ENCODE measurements at places on chromosomes 1 and 21. TPM values are rescaled to one million over a fixed set of nuclear protein-coding genes. Genes with fewer than 3 reads are reported as not detected.
A peak's percentile ranks its signal among the peaks of the same experiment; 100 is the strongest.

DNA sequence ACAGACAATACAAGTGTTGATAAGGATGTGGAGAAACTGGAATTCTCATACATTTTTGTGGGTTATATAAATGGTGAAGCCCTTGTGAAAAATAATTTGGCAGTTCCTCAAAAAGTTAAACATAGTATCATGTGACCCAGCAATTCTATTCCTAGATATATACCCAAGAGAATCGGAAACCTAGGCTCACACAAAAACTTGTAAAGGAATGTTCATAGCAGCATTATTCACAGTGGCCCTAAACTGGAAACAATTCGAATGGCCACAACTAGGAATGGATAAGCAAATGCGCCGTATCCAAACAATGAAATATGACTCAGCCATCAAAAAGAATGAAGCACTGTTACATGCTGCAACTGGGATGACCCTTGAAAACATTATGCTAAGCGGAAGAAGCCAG lies 3.9 kb upstream of the CD247 start:
- DNase-seq = no peak
- no peak overlapping the region for H3K4me3 ChIP-seq
- peaks cover 25% of the 10 kb centered on the region for H3K4me1 ChIP-seq
- H3K27ac ChIP-seq = no peak overlapping the region

DNA sequence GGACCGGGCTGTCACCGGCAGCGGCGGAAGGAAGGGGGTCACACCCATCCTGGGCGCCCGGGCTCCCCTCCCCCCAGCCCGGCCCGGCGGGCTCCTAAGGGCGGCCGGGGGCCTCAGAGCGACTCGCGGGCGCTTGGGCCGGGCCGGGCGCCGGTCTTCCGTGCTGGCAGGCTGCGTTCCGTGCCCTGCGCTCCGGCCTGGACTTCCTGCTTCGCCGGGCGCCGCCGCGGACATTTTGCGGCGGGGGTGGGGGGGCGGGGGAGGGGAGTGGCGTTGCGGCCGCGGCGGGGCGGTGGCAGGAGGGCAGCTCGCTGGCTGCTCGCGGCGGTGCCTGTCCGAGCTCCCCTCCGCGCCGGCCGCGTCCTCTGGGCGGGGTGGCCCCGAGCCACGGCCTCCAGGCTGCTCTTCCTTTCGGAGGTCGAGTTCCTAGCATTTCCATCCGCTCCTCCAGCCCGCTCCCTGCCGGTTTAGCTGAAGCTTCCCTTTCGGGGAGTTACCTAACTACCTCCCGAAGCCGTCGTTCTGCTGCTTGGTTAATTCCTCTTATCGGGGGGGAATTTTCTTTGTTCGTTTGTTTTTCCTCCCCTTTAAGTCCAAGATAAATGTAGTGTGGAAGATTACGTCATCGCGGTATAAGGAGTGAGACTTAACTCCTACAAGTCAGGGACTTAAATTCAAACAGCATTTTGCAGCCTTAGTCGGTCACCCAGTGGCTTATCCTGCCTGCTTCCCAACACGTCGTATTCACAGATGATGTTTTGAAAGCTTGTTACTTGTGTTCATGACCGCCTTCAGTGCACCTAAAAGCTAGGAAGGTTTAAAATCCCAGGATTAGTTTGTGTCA lies 730 bp downstream of the CDC42 start:
- no peaks in the 10 kb centered on the region for H3K27me3 ChIP-seq
- peak overlapping the region; percentile 93 for H3K4me3 ChIP-seq
- peaks cover 70% of the 10 kb centered on the region for H3K4me1 ChIP-seq
- peak overlapping the region; percentile 91 for H3K27ac ChIP-seq

Gene HES5
- not detected for total RNA-seq

Gene GPR161
- total RNA-seq = not detected

Gene PLA2G5
- total RNA-seq = not detected

Gene NR0B2
- not detected for total RNA-seq

Gene NFASC
- 0.32 TPM for total RNA-seq

DNA sequence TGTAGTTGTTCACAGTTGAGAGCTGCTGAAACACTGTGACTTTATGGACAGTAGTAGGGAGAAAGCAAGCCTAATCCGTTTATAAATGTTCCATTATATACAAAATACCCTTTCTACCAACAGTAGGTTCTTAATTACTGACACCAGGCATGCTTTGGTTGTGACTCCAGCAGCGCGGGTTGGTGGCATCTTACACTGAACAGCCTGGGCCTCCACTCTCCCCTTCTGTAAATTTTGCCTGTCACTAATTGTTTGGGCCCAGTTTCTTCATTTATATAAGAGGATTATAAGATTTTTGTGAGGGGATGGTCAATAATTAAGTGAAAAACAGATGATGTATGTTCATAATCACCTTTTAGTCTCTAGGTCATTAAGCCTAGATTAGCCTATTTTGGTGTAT lies 58.2 kb downstream of the ITSN1 start:
- H3K4me1 ChIP-seq = peaks cover 2% of the 10 kb centered on the region
- DNase-seq = no peak
- no peaks in the 10 kb centered on the region for H3K36me3 ChIP-seq

- H3K4me1 ChIP-seq = peaks cover 3% of the 10 kb centered on the region
- H3K27ac ChIP-seq = no peak overlapping the region
- no peak overlapping the region for H3K4me3 ChIP-seq
- H3K27me3 ChIP-seq = no peaks in the 10 kb centered on the region
- H3K36me3 ChIP-seq = peaks cover 7% of the 10 kb centered on the region
Measured at GRCh38 chr1:204390751-204391466, 20.7 kb downstream of the PPP1R15B start.

DNA sequence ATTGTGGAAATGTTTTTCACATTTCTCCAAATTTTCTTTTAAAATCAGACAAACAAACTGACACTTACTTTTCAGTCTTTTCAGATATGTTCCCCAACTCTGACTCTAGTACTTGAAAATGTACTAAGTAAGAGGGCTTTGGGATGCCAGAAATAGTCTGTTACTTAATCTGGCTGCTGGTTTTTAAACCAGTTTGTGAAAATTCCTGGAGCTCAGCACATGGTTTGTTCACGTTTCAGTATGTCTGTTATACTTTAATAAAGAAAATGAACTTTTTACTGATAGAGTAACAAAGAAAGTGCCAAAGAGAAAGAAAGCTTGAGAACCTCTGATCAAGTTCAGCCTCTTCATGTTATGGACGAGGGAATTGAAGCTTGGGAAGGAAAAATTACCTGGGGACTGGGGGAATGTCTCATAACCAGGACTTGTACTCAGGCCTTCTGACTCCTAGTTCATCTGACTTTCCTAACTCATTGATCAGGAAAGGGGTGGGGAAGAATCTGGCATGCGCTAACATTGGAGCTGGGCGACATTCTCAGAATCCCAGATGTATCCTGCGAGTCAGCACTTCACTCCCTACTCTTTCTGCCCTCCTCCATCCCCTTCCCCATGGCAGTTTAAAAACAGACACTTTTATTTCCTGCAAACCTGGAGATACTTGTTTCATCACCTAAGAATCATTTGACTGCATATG lies 30.8 kb upstream of the DNAJC6 start:
- H3K4me1 ChIP-seq = no peaks in the 10 kb centered on the region
- H3K27me3 ChIP-seq = peaks cover 16% of the 10 kb centered on the region
- H3K36me3 ChIP-seq = no peaks in the 10 kb centered on the region
- no peak for DNase-seq

DNA sequence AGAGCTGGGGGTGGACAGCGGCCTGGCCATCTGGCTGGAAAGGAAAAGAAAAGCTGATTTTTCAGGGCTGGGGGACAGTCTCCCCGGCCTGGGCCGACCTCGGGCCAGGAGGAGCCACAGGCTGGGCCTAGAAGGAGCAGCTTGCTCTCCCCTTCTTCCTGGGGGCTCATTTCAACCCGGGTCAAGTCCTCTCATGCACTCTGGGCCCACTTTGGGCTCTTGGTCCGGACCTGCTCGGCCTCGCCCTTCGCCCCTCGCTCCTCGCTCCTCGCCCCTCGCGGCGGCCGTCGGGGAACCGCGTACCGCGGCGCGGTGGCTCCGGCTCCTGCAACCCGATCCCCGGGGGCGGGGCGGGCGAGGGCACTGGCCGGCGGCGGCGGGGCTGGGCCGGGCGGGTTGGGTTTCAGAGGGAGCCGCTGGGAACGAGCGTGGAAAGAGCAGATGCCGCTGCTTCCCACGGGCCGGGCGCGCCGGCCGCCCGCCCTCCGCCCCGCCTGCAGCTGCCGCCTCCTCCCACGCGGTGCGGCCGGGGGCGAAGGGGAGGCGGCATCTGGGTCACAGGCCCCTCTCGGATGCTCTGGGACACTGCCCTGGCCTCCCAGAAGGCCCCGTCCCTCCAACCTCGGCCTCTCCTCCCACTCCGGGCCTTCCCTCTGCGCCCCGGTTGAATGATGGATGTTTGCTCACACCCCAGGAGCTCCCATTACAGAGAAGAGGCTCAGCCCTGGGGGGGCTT lies 6.6 kb downstream of the HEYL start:
- H3K36me3 ChIP-seq = no peaks in the 10 kb centered on the region
- peaks cover 19% of the 10 kb centered on the region for H3K27me3 ChIP-seq
- no peak overlapping the region for H3K4me3 ChIP-seq
- H3K4me1 ChIP-seq = peaks cover 2% of the 10 kb centered on the region
- no peak for DNase-seq

GRCh38 chr1:202760589-202760988 lies 47.6 kb downstream of the KDM5B start:
- peaks cover 49% of the 10 kb centered on the region for H3K36me3 ChIP-seq
- DNase-seq = no peak
- H3K27me3 ChIP-seq = no peaks in the 10 kb centered on the region
- no peaks in the 10 kb centered on the region for H3K4me1 ChIP-seq

DNA sequence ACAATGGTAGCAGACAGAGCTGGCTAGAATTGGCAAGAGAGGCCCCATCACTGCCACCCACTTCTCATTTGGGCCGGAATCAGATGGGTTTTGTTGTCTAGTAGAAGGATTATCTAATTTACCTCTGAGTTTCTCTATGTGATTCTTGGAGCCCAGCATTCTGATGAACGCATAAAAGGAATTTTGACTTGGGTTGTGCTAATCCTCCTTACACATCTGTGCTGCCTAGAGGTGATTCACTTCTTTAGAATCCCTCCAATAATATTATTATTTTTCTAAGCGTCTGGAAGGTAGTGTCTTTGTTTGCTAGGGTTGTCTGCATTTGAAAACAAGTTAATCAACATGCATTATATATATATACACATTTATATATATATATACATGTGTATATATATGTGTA lies 118.1 kb downstream of the RUNX1 start:
- peaks cover 6% of the 10 kb centered on the region for H3K36me3 ChIP-seq
- DNase-seq = no peak
- no peaks in the 10 kb centered on the region for H3K27me3 ChIP-seq

DNA sequence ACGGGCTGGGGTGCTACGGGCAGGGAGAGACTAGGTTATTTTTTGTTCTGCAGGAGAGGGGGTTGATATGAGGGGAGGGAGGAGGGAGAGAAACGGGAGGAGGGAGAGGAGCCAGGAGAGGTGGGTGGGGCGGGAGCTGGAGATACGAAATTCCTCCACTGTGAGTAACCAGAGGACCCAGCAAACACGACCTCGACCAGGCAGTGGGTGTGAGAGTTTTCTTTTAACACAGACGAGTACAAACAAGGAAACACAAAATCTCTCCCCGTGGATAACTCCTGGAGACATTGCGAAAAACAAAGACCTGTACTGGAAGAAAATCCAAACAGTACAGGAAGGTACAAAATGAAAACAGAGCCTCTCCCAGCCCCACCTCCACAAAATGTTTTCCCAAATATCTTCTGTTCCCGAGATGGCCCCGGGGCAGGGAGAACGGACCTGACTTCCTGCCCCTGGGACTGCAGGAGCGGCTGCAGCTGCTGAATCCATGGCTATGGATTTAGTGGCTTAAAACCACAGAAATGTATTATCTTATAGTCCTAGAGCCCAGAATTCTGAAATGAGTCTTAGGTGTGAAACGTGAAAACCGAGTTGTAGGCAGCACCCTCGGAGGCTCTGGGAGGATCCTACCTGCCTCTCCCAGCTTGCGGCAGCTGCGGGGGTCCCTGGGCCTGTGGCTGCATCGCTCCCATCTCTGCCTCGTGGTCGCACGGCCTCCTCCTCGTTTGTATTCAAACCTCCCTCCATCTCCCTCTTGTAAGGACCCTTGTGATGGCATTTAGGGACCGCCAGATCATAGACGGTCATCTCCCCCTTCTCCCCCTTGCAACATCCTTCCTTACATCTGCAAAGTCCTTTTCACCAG lies 82.2 kb downstream of the RIPK4 start:
- no peak for DNase-seq
- no peaks in the 10 kb centered on the region for H3K27me3 ChIP-seq
- no peaks in the 10 kb centered on the region for H3K36me3 ChIP-seq
- no peak overlapping the region for H3K4me3 ChIP-seq
- no peak overlapping the region for H3K27ac ChIP-seq
- no peaks in the 10 kb centered on the region for H3K4me1 ChIP-seq

DNA sequence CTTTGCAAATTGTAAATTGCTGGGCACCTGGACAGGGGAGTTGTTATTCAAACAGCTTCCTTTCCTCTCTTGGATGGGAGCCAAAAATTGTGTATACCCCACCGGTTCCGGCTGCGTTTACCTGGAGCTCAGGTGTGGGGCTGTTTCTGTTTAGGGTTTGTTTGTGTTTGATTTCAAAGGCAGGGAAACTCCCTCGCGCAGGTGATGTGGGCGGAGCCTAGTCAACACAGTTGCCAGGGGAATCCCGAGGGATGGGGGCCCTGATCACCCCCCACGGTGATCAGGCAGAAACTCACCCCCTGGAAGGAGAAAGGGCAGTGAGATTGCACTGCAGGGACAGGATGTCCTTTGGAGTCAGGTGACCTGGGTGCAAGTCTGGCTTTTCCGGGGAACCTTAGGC lies 28.3 kb downstream of the CDCP2 start:
- DNase-seq = no peak
- H3K27ac ChIP-seq = no peak overlapping the region
- no peaks in the 10 kb centered on the region for H3K36me3 ChIP-seq
- no peak overlapping the region for H3K4me3 ChIP-seq

DNA sequence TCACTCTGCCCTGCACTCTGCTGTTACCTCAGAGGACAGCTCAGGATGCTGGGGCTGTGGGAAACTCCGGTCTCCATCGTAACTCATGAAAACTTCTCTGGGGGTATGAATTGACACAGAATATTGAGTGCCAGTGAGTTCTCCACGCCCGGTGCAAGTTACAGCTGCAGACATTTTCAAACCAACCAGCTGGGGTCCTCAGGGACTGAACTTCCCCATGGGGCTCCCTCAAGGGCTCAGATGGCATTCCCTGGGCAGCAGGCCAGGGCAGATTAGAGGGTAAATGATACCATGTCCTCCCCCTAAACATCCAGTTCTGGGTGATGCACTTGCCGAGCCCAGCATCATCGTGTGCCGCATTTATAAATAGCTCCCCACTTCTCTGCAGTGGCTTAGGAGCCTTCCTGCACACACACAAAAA lies 27.8 kb upstream of the CCSAP start:
- no peaks in the 10 kb centered on the region for H3K4me1 ChIP-seq
- no peak overlapping the region for H3K4me3 ChIP-seq
- H3K36me3 ChIP-seq = no peaks in the 10 kb centered on the region
- H3K27me3 ChIP-seq = peaks cover 28% of the 10 kb centered on the region
- no peak for DNase-seq

Gene OR10Z1
- total RNA-seq = not detected

- peaks cover 5% of the 10 kb centered on the region for H3K36me3 ChIP-seq
- no peak overlapping the region for H3K4me3 ChIP-seq
- peaks cover 4% of the 10 kb centered on the region for H3K4me1 ChIP-seq
- DNase-seq = no peak
Measured at GRCh38 chr1:21126324-21126723, 50.4 kb downstream of the EIF4G3 start.

Gene ITGB2
- total RNA-seq = 530 TPM

GRCh38 chr1:32774950-32775634 lies 42.1 kb downstream of the YARS1 start:
- peaks cover 38% of the 10 kb centered on the region for H3K36me3 ChIP-seq
- peaks cover 21% of the 10 kb centered on the region for H3K4me1 ChIP-seq
- H3K27ac ChIP-seq = no peak overlapping the region
- DNase-seq = no peak

Gene CENPL
- 39.2 TPM for total RNA-seq

All from activated CD8-positive, alpha-beta T cell treated with anti-CD3 and anti-CD28 coated beads, Interleukin-2, amount 10 ng/mL, durations not matched to agents 7 days and 5 days (primary cell).